Left renal pelvis (tissue), 4 donors: ENCODE measurements at places on chromosomes 3 and 15. TPM values are rescaled to one million over a fixed set of nuclear protein-coding genes. Genes with fewer than 3 reads are reported as not detected.

DNA sequence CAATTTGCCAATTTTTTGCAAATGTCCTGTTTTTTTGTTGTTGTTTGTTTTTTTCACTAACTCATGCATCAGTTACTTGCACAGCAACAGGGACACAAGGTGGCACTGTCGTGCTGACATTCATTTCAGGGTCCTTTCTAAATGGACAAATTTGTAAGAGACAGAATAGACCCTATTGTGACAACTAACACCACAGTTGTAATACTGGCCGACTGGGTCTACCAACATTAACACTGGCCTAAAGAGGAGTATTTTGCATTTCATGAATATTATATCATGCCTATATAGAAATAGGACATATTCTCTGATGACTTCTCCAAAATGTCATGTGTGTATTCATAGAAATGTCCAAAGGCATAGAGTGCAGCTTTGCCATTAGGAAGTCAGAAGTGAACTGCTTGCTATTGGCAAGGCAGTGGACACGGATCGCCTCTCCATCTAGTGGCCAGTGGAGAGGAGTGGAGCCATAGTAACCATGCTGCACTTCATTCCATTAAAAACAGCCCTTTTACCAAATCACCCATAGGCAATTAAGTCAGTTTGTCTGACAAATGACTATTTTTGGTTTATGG, 54.8 kb downstream of the ZBTB20 start:
- no peak for DNase-seq

The KLHL25 gene
- polyA plus RNA-seq = 3.3 TPM

The TTLL13 gene
- polyA plus RNA-seq = 0.31 TPM

DNA sequence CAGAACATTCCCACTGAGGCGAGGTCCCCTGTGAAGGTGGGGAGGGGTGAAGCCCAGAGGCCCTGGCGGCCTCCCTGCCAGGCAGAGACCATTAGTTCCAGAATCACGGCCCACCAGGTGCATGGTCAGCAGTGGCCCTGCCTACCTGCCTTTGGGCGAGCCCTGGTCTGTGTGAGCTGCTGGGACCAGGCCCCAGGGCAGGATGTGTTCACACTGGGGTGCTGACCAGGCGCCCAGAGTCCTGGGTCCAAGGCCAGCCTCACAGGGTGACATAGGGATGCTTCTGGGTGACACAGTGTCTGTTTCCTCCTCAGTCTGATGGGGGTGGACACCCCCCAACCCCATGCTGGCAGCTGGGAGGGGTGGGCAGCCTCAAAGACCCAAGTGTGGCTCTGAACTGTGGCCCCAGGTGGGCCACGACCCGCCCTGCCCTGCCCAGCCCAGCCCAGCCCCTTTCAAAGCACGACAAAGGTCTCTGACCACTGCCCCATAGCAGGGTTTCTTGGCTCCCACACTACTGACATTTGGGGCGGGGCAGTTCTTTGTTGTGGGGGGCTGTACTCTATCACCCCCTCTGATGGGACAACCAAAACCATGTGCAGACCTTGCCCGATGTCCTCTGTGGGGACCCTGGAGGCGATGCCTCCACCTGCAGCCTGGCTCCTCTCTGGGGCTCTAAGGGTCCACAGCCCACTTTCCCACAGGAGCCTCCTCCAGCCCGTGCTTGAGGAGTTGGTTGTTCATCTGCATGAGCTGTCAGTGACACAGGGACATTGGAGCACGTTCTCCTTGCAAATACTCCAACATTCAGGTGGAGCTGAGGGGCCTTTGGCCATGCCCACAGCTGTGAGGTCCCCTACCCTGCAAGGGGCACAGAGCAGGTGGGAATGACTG, 44.8 kb upstream of the SLC41A3 start:
- no peak for DNase-seq

- DNase-seq = no peak
Observed at GRCh38 chr15:25793354-25794050, 69.6 kb downstream of the ATP10A start.

The ARHGEF26 gene
- polyA plus RNA-seq = 18.3 TPM

GRCh38 chr3:13440204-13440817, 20.2 kb upstream of the NUP210 start:
- no peak for DNase-seq

The CASR gene
- polyA plus RNA-seq = 21.7 TPM

The SLC28A2 gene
- polyA plus RNA-seq = 0.76 TPM
